ENCODE measurements at places on chromosomes 1 and 21.

- no peak for DNase-seq
These were observed 24.5 kb downstream of the SSX2IP start for GRCh38 chr1:84665703-84666317.

- no peak for DNase-seq
These were observed 72.4 kb downstream of the KCNJ15 start for GRCh38 chr21:38329162-38329561.

DNA sequence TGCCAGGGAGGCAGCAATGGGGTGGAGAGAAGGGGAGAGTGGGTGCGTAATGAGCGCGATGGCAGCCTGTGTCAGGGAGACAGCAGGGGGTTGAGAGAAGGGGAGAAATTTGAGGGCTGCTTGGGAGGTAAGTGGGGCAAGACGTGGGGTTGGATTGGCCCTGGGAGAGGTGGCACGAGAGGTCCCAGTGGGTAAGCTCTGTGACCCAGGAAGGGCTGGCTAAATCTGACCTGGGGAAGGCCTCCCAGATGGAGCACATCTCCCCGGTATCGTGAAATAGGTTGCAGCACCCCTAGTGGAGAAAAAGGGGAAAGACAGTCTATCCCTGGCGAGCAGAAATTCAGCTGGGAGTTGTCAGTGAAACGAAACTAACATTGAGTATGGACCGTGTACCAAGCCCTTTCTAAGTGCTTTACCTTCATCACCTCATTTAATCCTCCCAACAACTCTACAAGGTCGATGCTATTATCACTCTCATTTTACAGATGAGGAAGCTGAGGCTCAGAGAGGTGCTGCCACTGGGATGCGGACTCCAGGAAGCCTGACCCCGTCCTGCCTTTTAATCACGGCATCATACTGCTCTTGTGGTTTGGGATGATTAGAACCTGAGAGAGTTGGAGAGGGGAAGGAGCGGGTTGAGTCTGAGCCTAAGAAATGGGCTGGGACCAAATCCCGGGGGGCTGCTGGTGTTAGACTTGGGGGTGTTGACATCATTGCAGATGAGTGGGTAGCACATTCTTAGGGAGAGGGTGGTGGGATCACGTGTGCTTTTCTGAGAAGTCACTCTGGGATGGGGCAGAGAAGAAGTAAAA lies 56.6 kb upstream of the RPL11 start:
- DNase-seq = peak; percentile 61

- no peak for DNase-seq
These were observed 3.2 kb downstream of the RNF187 start for GRCh38 chr1:228490120-228491078.

- DNase-seq = no peak
These were observed 2.0 kb upstream of the NHLH2 start for GRCh38 chr1:115842948-115843347.

DNA sequence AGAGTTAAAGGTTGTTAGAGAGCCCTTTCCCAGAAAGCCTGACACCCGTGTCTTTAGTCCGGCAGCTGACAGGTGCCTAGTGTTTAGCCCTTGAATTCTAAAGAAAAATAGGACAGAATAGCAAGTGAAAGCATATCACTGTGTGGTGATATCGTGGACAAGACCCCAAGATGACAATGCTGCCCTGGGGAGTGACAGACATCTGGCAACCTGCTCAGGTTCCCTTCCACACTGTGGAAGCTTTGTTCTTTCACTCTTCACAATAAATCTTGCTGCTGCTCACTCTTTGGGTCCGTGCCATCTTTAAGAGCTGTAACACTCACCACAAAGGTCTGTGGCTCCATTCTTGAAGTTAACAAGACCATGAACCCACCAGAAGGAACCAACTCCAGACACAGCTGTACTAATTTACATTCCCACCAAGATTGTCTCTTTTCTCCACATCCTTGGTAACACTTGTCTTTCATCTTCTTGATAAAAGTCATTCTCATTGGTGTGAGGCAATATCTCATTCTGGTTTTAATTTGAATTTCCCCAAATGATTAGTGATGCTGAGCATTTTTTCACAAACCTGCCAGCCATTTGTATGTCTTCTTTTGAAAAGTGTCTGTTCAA lies 107.6 kb upstream of the SGIP1 start:
- DNase-seq = no peak

GRCh38 chr1:110262846-110263631 lies 52.9 kb downstream of the KCNC4 start:
- DNase-seq = peak; percentile 16

DNA sequence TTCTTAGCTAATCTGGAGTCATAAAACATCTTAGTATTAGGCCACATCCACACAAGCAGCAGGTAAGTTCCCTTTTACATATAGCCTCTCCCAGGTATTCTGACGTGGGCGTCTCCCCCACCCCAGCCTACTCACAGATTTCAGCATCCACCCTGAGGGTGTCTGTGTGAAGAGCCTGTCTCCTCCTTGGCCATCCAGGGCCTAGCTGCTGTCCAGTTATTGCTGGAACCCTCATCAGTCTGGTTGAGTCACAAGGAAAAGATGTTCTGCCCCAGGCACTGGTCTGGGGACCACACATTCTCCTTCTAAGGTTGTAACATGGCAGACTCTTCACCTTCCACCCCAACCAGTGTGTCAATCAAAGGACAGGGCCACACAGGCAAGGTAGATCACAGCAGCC lies 57.6 kb downstream of the ETS2 start:
- no peak for DNase-seq

GRCh38 chr21:35833388-35833787 lies 226.9 kb downstream of the SETD4 start:
- DNase-seq = no peak

- DNase-seq = no peak
These were observed 4.3 kb upstream of the CPLANE2 start for GRCh38 chr1:16241221-16241708.

Measured in NB4 (cell line).